Liver (tissue), 10 donors: ENCODE measurements at places on chromosomes 6 and 20. TPM values are rescaled to one million over a fixed set of nuclear protein-coding genes. Genes with fewer than 3 reads are reported as not detected.

DNA sequence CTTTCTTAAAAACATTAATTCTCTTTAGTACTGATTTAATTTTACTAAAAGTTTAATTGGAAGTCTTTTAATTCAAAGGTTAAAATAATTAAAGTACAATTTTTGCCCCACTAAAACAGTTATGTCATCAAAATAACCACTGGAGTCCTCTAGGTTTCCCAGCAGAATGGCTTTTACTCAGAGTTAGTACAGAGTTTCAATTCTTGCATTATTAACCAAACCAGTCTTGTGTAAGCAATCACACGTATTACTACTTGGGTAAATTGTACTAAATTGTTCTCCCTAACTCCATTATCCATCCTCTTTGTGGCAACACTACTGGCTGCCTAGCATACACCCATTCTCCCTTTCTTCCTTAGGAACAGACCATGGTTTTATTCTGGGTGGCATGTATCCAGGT, 36.9 kb downstream of the CDK19 start:
- DNase-seq: no peak

DNA sequence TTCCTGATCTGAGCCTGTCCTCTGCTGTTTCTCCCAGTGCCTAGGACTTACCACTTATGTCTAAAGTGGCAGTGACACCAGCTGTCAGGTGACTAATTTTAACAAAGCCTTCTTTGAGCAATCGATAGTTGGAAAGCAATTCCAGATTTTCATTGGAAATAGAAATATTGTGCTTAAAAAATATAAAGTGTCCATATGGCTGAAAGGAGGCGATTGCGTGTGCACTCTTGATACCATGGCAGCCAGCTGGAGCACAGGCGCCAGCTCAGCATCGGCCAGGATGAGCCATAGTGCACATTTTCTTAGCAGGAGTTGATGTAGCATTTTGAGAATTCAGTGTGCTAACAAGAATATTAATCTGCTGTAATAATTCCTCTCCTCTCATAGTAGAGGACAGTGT, 70.0 kb downstream of the LRRC1 start:
- no peak for DNase-seq

Gene ADGRB3
- polyA plus RNA-seq: 0.21 TPM

Gene PRR18
- polyA plus RNA-seq: 0.98 TPM
